ENCODE measurements at places on chromosomes 2 and 18.

GRCh38 chr2:86223927-86224560 lies 24.8 kb downstream of the MRPL35 start:
- no peak for DNase-seq

- no peak for DNase-seq
Measured at GRCh38 chr2:29659178-29659577, 262.2 kb downstream of the ALK start.

DNA sequence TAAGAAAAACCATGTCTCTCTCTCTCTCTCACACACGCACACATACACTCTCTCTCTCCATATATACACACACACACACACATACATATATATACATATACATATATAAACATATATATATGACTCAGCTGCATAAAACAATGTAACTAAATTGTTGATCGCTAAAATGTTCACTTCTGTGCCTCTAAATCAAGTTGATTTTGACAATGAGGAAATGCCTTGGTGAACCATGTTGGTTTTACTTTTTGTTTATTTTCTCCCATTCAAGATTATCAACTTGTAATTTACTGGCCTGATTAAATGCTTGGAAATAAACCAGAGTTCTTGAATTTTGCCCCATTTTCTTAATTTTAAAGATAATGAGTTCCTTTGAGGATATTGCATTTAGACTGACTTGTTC lies 500.4 kb downstream of the PARD3B start:
- no peak for DNase-seq

DNA sequence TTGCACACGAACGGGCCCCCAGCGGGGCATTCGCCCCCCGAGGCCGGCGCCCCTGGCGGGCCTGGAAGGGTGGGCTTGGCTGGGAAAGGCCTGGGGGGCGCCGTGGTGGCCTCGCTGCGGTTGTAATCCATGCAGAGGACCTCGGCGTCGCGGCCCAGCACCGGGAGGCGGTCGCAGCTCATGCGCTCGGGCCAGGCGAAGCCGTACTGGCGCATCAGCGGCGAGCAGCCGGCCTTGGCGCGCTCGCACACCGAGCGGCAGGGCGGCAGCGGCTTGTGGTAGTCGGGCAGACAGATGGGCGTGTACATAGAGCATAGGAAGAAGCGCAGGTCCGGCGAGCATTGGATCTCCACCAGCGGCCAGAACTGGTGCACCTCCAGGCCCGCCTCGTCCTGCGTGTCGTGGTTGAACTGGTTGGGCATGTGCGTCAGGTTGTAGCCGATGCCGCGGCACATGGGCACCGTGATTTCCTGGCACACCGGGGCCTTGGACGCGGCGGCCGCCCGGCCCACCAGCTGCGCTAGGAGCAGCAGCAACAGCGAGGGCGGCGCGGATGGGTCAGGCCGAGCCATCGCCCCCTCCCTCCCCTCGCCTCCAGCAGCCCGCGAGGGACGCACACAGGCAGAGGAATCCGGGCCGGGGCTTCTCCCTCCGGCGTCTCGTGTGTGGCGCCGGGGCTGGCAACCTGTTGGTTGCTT lies 1.4 kb downstream of the FZD5 start:
- peak; percentile 27 for DNase-seq

DNA sequence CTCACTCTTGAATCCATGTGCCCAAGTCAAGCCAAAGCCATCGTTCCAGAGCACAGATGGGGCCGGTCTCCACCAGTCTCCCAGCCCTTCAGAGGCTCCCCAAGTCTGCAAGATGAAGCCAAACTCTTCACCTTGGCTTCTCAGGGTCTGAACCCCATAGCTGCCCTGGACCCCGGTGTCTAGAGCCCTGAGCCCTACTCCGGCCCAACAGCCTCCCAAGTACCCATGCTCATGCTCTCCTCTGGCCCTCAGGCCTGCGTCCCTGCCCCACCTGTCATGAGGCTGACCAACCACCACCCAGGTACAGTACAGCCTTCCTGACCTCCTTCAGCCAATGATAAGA lies 46.0 kb downstream of the ZNF516 start:
- no peak for DNase-seq

- DNase-seq, result no peak
Measured at GRCh38 chr2:131045286-131046027, 47.8 kb downstream of the FAM168B start.

DNA sequence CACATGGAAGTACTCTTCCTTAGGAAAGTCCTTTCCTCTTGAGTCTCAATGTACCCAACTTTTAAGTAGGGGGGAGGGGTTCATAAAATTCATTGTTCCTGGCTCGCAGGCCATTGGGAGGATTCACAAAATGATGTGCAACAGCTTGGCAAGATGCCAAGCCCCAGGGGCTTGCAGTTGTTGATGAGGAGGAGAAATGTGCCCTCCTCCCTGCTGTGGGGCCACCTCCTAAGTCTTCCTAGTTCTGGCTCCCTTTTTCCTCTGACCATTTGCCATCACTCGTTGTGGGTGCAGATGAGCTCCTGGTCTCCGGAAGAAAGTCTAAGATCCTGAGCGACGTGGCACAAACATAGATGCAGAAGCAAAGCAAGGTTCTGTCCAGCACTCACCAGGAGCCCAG lies 435.4 kb downstream of the EIPR1 start:
- no peak for DNase-seq

DNA sequence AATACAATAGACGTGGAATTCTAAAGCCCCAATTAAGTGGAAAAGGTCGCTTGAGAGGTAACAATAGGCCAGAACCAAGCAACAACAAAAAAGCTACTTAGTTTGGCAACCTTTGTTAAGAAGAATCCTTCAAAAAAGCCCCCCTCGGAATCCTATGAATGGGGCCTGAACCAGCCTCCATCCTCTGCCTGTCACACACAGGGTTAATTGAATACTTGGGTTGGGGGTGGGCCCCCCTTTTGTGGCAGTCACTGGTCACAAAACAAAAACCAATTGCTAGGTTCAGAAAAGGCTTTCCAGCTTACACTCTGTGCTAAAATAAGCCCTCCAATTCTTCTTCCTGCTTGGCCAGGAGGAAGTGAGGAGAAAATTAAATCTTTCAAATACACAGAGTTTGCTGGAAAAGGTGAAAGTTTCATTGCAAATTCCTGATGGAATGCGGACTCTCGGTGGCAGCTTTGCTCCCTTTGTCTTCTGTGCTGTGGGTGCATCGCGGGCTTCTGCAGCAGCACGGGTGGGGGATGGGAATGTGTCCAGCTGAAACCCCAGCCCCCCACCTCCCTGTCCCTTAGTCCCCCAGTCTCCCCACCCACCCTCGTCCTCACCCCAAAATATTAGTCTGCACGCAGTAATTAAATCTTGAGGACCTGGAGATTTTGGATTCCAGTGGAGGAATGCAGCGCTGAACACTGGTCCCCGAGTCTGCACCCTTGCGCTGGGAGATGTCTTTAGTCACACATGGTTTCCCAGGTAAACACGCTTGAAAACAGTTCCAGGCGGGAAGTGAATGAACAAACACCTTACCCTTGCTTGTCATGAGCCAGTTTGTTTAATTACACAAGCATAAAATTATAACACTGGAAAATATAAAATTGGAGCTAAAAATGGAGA lies 254.3 kb downstream of the SOX11 start:
- DNase-seq, result no peak

DNA sequence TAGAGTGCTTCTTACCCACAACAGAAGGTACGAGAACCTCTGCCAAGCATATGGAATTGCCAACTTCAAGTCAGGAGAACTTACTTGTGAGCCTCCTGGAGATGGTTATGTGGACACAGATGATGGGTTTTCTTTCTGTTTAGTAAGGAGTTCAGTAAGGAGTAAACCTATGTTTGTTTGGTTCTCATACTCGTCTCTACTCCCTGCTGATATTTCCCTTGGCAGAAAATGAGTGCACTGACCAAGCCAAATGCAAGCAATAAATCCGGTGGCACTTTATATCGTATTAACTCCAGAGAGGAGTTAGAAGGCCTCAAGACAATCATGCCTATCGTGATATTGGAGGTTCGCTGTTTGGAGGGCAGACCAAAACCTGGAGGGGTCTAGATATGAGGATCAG lies 83.2 kb upstream of the CYP1B1 start:
- DNase-seq, result no peak

DNA sequence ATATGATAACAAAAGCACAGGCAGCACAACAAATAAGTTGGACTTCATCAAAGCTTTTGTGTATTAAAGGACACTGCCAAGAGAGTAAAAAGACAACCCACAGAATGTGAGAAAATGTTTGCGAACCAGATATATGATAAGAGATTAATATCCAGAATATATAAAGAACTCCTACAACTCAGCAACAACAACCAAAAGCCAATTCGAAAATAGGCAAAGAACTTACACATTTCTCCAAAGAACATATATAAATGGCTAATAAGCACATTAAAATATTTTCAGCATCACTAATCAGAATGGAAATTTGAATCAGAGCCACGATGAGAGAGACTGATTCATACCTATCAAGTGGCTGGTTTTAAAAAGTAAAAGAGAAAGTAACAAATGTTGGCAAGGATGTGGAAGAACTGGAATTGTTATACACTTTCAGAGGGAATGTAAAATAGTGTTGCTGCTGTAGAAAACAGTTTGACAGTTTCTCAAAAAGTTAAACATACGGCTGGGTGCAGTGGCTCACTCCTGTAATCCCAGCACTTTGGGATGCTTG lies 25.2 kb downstream of the EPB41L5 start:
- DNase-seq, result no peak

GRCh38 chr2:164739966-164740365 lies 101.7 kb downstream of the COBLL1 start:
- DNase-seq, result no peak

DNA sequence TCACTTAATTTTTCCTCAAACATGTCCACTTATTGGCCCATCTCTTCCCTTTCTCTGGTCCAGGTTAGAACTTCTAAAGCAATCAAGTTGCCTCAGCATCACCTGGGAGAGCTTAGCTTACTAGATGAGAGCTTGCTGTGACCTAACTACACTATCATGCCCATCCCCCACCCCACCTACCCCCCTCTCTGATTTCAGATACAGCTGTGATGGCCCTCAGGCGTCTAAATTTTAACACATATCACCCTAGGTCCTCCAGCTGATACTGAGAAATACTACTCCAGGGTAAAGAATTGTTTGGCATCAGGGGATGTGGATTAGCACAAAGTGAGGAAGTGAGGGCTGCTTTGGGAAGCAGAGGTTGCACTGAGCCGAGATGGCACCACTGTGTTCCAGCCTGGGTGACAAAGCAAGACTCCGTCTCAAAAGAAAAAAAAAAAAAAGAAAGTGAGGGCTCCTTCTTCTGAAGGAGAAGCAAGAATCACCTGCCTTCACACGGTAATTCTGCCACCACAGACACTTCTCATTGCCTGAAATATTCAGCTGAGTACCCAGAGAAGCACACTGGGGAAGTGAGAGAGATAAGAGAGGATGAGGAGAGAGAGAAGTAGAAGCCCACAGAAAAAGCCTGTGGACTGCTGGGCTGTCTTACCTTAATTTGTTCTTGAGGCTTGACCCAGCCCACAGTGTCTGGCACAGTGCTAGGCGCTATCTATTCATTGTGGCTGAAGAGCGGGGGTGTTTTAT lies 263.4 kb downstream of the ASXL3 start:
- DNase-seq, result no peak

DNA sequence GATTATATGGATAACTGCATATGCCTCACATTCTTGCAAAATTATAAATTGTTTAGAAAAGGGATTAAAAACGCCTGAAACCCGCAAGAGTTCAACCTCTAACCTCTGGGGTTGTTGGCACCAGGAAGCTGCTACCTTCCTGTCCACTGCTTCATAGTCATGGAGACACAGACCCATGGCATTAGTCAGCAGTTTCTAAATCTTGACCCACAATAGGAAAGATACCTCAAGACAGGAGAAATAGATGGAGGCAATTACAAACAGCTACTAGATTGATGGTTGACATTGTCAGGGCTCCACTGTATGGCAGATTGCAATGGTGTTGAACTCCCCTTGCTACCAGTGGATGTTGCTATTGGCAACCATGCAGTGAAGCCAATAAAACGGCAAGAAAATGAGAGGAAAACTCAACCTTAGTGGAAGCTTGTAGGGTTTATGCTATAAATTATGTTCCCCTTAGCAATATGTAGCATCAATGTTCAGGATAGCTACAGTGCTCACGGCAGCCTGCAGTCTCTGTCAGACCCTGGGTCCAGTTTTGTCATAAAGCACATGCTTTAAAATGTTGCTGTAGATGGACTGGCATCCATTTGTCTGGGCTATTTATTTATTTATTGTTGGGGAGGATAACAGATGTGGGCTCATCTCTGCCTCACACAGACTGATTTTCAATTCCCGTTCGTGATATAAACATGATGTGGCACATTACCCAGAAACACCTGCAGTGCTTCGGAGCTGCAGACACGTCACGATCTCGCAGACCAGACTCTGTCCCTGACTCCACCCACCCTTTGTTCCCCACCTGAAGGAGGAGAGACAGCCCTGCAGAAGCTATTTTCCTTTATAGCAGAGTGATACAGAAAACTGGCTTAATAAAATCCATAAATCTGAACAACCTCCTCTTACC lies 233.4 kb downstream of the AGPS start:
- DNase-seq, result no peak

GRCh38 chr2:64980183-64980582 lies 9.0 kb upstream of the SLC1A4 start:
- DNase-seq, result no peak

DNA sequence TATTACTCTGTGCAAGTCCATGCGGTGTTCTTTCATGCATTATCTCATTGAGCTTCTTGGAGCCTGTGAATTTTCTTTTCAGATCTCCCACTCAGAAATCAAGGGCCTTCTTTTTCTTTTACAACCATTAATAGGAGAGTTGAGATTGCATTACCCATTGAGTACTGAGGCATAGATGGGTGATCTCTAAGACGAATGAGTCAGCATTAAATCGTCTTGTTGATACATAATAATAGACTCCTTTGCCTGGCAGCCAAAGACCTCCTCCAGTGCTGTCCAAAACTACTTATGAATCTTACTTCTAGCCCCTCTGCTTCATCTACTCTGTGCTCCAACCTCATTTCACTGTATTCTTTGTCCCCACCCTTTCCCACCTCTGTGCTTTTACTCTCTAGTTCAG lies 180.5 kb downstream of the AGPS start:
- DNase-seq, result no peak

DNA sequence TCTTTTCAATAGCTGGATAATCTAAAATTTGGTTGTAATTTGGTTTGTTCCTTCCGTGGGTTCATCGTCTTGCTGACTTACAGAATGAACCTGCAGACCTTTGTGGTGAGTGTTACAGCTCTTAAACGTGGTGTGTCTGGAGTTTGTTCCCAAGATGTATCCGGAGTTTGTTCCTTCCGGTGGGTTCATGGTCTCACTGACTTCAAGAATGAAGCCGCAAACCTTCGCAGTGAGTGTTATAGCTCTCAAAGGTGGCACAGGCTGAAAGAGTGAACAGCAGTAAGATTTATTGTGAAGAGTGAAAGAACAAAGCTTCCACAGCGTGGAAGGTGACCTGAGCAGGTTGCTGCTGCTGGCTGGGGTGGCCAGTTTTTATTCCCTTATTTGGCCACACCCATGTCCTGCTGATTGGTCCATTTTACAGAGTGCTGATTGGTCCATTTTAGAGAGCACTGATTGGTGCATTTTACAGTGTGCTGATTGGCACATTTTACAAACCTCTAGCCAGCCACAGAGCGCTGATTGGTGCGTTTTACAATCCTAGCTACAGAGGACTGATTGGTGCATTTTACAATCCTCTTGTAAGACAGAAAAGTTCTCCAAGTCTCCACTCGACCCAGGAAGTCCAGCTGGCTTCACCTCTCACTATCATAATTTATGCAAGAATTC lies 16.6 kb downstream of the RALB start:
- no peak for DNase-seq

Data from stimulated activated CD4-positive, alpha-beta T cell treated with anti-CD3 and anti-CD28 coated beads, Interleukin-4, amount 100 ng/mL, for 1 hour (primary cell).